PC-9 (cell line): ENCODE measurements at places on chromosomes 7 and 10. TPM values are rescaled to one million over a fixed set of nuclear protein-coding genes. Genes with fewer than 3 reads are reported as not detected.

DNA sequence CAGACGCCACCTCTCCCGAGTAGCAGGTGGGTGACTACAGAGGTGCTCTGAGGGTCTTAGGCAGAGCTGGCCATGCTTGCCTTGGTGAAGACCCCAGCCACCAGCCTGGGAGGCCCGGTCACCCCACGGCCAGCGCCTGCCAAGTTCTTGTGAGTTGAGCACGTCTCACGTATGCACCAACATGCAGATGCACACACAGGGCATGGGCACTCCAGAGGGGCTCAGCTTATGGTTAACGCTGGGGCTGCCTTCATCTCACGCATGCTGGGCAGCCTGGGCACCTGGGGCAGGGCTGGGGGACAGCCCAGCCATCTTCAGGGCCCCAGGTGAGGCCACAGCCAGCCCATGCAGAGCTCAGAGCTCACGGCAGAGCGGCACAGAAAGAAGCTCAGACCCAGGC, 41.0 kb downstream of the PTPRN2 start:
- H3K27me3 ChIP-seq, result peaks cover 97% of the 10 kb centered on the region
- no peaks in the 10 kb centered on the region for H3K36me3 ChIP-seq
- DNase-seq, result no peak
- H3K27ac ChIP-seq, result no peak overlapping the region

- no peak overlapping the region for H3K4me3 ChIP-seq
- peaks cover 71% of the 10 kb centered on the region for H3K4me1 ChIP-seq
- peaks cover 36% of the 10 kb centered on the region for H3K36me3 ChIP-seq
- no peak overlapping the region for H3K27ac ChIP-seq
Measured at GRCh38 chr10:80166581-80167470, 34.3 kb downstream of the PLAC9 start.

GRCh38 chr10:13704964-13705363, 118.2 kb downstream of the PRPF18 start:
- DNase-seq, result no peak
- H3K27ac ChIP-seq, result no peak overlapping the region
- no peak overlapping the region for H3K4me3 ChIP-seq
- H3K27me3 ChIP-seq, result no peaks in the 10 kb centered on the region

DNA sequence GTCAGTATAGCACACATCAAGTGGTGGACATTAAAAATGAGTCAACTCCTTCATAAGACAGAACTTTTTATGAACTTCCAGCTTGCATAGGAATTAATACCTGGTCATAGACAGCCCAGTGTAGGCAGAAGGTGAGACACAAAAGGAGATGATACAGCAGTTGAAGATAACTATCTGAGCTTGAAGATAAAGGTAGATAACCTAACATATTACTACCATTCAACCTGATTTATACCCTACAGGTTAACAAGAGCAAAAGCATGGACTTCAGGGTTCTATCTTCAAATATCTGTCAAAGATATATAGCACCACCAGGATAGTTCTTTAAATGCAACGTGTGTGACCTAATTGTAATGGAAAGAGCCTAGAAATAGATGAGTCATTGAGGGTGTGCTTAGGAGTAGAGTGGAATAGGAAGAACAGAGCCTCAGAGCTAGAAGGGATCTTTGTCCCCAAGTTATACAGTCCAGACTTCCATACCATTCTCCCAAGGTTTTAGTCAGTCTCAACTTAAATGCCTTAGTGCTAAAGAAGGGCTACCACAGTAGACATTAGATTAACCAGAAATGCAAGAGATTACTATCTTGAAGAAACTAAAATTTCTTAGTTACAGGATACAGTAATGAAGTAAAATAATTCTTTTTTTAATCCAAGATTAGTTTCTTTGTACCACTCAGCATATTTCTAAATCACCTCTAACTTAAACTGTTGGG, 9.2 kb downstream of the ZNF800 start:
- no peak overlapping the region for H3K4me3 ChIP-seq
- no peaks in the 10 kb centered on the region for H3K4me1 ChIP-seq
- H3K27me3 ChIP-seq, result no peaks in the 10 kb centered on the region

DNA sequence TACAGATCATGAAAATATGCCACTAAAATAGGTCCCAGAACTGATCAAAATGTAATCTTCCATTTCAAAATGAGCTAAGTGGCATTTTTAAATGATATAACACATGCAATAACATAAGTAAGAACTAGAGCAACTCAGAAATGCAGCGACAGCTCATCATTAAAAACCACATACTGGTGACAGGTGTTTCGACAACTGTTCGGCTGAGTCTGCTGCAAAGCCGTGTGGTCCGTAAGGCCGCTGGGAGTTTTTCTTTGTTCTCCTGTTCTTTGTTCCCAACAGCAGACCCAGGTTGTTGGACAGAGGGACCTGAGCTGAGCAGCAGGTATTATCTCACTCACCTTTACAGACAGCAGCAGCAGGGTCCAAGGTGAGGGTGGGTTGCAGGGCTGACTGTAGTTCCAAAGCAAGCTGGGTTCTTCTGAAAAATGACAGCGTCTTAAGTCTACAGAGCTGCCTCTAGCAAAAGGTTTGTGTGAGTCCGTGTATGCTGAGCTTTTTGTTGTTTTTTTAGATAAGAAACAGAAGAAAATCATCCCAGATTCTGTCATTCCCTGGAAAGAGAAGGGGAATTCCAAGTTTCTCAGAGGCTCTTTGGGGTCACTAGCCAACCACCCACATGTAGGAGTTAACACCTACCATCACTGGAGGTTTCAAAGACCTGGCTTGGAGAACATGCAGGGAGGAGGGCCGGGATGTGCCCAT, 45.4 kb upstream of the MACROH2A2 start:
- no peaks in the 10 kb centered on the region for H3K36me3 ChIP-seq
- no peak overlapping the region for H3K4me3 ChIP-seq
- no peak overlapping the region for H3K27ac ChIP-seq
- no peak for DNase-seq

DNA sequence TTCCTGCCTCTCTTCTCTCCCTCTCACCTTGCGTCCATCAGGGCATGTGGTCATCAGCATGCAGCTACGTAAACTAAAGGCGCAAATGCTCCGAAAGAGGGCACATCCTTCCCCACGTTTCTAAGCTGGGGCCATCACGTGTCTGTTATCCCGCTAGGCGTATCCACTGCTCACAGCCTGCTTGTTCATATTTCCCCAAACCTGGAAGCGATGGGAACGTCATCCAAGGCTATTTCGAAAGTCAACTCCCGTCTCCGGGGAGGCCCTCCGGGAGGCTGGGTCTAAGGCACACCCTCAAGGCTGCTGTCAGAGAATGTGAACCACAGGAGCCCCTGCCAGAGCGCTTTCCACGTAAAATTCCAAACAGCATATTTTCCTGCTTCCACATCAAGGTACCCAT, 199.2 kb downstream of the DIP2C start:
- H3K27ac ChIP-seq, result no peak overlapping the region
- H3K36me3 ChIP-seq, result no peaks in the 10 kb centered on the region
- H3K4me1 ChIP-seq, result no peaks in the 10 kb centered on the region
- DNase-seq, result no peak
- H3K27me3 ChIP-seq, result peaks cover 86% of the 10 kb centered on the region
- no peak overlapping the region for H3K4me3 ChIP-seq

- no peak overlapping the region for H3K4me3 ChIP-seq
- H3K4me1 ChIP-seq, result peaks cover 74% of the 10 kb centered on the region
- DNase-seq, result no peak
- peak overlapping the region; percentile 99; the same call in 1 of the 2 replicates for H3K27ac ChIP-seq
- H3K36me3 ChIP-seq, result no peaks in the 10 kb centered on the region; the same call in 1 of the 2 replicates
Measured at GRCh38 chr10:5076615-5077014, 17.6 kb upstream of the AKR1C3 start.

- no peaks in the 10 kb centered on the region for H3K4me1 ChIP-seq
- H3K4me3 ChIP-seq, result no peak overlapping the region
- DNase-seq, result no peak
- H3K27me3 ChIP-seq, result no peaks in the 10 kb centered on the region
Measured at GRCh38 chr7:15954671-15955354, 268.3 kb upstream of the MEOX2 start.

- H3K27me3 ChIP-seq, result peaks cover 58% of the 10 kb centered on the region
- peaks cover 20% of the 10 kb centered on the region for H3K4me1 ChIP-seq
- no peak overlapping the region for H3K4me3 ChIP-seq
- no peak overlapping the region for H3K27ac ChIP-seq
- DNase-seq, result peak; percentile 45
Measured at GRCh38 chr7:322111-322671, 32.2 kb downstream of the FOXL3 start.

- H3K36me3 ChIP-seq, result no peaks in the 10 kb centered on the region
- H3K27me3 ChIP-seq, result no peaks in the 10 kb centered on the region
- no peaks in the 10 kb centered on the region for H3K4me1 ChIP-seq
- H3K27ac ChIP-seq, result no peak overlapping the region
Measured at GRCh38 chr7:121837462-121837861, 35.5 kb upstream of the PTPRZ1 start.

GRCh38 chr7:141676618-141677017, 25.3 kb downstream of the DENND11 start:
- H3K27me3 ChIP-seq, result no peaks in the 10 kb centered on the region
- H3K27ac ChIP-seq, result peak overlapping the region; percentile 60
- DNase-seq, result peak; percentile 67
- H3K4me3 ChIP-seq, result no peak overlapping the region

DNA sequence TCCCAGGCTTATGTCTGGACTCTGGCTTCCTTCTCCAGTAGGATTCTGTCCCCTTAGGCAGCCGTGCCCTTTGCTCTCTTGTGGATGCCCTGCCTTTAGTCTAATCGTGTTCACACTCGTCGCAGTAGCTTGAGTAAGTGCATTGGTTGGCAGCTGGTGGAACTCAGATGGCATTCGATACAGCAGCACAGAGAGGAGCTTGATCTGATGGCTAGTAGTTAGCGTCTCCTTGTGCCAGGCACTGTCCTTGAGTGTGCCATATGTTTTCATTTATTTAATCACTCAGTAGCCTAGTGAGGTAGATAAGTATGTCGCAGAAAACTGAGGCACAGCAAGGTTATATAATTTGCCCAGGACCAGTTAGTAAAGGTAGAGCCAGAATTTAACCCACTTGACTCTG, 18.2 kb upstream of the PARP12 start:
- H3K36me3 ChIP-seq, result no peaks in the 10 kb centered on the region
- H3K27ac ChIP-seq, result no peak overlapping the region
- no peak for DNase-seq
- H3K27me3 ChIP-seq, result no peaks in the 10 kb centered on the region
- H3K4me3 ChIP-seq, result no peak overlapping the region

DNA sequence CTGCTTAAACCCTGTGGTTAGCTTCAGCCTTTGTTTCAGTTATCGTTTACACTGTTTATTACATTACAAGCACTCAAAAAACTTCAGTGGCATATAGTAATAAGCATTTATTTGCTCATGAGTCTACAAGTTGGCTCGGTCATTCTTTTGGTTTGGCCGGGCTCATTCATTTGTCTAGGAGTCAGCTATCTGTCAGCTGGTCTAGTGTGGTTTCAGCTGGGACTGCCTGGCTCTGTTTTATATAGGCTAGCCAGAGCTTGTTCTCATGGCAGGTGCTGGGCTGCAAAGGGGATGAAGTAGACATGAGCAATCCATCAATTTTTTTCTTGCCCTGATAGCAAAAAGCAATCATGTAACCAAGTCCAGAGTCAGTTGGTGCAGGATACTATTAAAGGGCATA, 103.6 kb downstream of the MKLN1 start:
- no peaks in the 10 kb centered on the region for H3K4me1 ChIP-seq
- no peaks in the 10 kb centered on the region for H3K27me3 ChIP-seq
- H3K36me3 ChIP-seq, result peaks cover 17% of the 10 kb centered on the region
- no peak for DNase-seq

DNA sequence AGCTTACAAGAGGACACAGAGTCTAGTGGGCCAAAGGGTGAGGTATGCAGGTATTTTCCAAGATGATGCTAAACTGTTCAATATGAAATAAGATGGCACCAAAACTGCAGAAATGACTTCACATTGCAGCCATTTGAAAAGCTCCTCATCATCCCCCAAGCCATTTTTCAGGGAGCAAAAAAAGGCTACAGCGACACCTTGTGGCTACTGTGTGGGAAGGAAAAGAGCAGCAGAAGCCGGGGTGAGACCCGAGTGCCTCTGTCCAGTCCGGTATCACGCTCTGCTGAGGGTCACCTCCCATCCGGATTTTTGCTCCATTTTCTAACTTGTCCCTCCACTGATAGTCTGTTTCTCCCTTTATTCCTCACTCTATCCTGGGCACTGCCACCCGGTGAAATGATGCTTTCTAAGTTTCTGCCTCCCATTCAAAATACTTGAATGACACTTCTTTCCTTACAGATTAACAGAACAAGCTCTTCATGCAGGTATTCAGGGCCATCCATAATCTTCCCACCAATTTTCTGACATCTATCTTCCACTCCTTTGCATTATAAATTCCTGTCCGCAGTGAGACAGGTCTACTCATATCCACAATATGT, 220.2 kb downstream of the DGKI start:
- H3K4me3 ChIP-seq, result no peak overlapping the region
- DNase-seq, result no peak
- H3K27me3 ChIP-seq, result peaks cover 29% of the 10 kb centered on the region; the same call in 1 of the 2 replicates
- no peaks in the 10 kb centered on the region for H3K36me3 ChIP-seq
- no peak overlapping the region for H3K27ac ChIP-seq
- H3K4me1 ChIP-seq, result no peaks in the 10 kb centered on the region

- peaks cover 62% of the 10 kb centered on the region for H3K4me1 ChIP-seq
- no peaks in the 10 kb centered on the region for H3K36me3 ChIP-seq
- peak overlapping the region; percentile 23; the same call in 1 of the 2 replicates for H3K4me3 ChIP-seq
- peak overlapping the region; percentile 93 for H3K27ac ChIP-seq
Measured at GRCh38 chr7:116354171-116354545, 143.8 kb downstream of the TES start.

DNA sequence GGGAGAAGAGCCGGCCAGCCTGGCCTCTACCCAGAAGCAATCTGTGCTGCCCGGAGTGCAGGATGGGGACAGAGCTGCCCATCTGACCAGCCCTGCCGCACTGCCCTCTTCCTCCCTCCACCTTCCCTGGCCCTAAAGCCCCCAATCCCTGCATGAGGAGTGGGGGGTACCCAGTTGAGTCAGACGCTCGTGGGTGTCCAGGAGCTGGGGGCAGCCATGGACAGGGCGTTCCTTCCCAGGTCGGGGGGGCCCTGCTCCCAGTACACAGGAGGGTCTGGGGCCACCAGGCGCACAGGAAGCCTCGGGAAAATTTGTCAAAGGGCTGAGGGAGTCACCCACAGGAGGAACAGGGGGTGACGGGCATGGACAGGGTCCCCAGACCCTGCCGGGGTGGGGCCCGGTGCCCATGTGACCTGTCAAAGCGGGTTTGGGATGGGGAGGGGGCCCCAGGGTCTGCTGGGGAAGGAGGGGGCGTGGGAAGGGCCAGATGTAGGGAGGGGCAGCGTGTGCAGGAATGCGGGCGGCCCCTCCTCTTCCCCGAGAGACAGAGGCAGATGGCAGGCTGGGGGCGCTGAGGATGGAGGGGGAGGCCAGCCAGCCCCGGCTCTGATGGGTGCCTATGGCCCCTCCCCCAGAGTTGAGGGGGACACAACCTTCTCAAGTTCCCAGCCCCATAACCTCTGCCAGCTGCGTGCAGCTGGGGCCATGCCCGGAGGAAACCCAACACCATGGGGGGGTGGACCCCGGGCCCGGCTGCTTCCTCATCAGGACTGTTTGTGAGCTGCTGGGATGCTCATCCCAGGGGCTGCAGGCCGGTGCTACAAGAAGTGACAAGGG, 21.5 kb upstream of the GRIFIN start:
- H3K36me3 ChIP-seq, result no peaks in the 10 kb centered on the region
- peaks cover 12% of the 10 kb centered on the region; the same call in 1 of the 2 replicates for H3K4me1 ChIP-seq
- H3K27ac ChIP-seq, result no peak overlapping the region
- H3K4me3 ChIP-seq, result no peak overlapping the region

The ANKRD61 gene
- total RNA-seq, result 0.37 TPM in 1 of 2 replicates, not detected in the other

The TRPV5 gene
- not detected in 2 replicates for total RNA-seq

The SLC29A4 gene
- total RNA-seq, result 7.9 and 10.3 TPM in 2 replicates

The CNNM1 gene
- not detected in 2 replicates for total RNA-seq

The ARL3 gene
- 7.1 and 9.7 TPM in 2 replicates for total RNA-seq

The FOXI2 gene
- total RNA-seq, result not detected in 2 replicates

The NPFFR1 gene
- 0.05 and 0.09 TPM in 2 replicates for total RNA-seq

The DRGX gene
- total RNA-seq, result not detected in 2 replicates

The ADRA2A gene
- total RNA-seq, result not detected in 2 replicates

The UNC5B gene
- total RNA-seq, result 1.7 and 2.7 TPM in 2 replicates

The MCM10 gene
- total RNA-seq, result 20.9 and 24.5 TPM in 2 replicates

The OR2A1 gene
- total RNA-seq, result not detected in 2 replicates
